ENCODE measurements at places on chromosomes 1 and 21.
A peak's percentile ranks its signal among the peaks of the same experiment; 100 is the strongest.

- no peak for DNase-seq
These were observed 21.5 kb downstream of the LRIG2 start for GRCh38 chr1:113094506-113094905.

DNA sequence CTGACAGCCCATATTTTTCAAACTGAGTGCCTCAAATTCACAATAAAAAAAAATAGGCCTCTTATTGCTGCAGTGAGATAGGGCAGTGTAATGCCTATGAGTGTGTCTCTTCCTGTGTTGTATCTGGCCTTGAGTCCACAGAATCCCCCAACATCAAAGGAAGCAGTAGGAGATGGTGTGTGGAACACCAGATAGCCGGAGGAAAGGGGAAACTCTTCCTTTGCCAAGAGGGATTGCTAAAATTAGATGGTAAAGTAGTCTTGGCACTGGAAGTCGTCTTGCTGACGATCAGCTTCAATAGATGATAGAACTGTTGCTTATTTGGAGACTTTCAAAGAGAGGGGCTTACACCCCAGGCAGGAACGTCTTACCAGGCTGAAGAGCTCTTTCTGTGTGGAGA, 51.8 kb downstream of the RUNX1 start:
- no peak for DNase-seq

- DNase-seq: no peak
These were observed 87.8 kb upstream of the S1PR1 start for GRCh38 chr1:101148980-101149379.

- no peak for DNase-seq
These were observed 224.1 kb downstream of the SLC45A1 start for GRCh38 chr1:8541961-8542521.

DNA sequence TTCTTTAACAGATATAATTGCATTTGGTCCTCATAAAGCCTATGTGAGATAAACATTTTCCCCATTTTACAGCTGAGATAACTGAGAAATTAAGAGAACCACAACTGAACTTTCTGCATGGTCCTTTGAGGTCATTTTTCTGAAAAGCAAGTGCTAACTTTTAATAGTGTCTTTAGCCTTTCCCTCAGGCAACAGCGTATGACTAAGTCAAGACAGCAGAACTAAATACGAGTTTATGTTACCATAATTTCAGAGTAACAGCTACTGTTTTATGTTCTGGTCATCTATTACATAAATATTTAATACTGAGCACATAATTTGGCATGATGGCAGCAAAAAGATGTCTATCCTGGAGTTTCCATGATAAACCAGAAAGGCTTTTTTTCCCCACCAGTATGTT, 95.6 kb downstream of the OLFML2B start:
- no peak for DNase-seq

GRCh38 chr1:229385853-229386456, 43.1 kb upstream of the CCSAP start:
- no peak for DNase-seq

GRCh38 chr1:3727825-3728776, 24.1 kb upstream of the CCDC27 start:
- no peak for DNase-seq

DNA sequence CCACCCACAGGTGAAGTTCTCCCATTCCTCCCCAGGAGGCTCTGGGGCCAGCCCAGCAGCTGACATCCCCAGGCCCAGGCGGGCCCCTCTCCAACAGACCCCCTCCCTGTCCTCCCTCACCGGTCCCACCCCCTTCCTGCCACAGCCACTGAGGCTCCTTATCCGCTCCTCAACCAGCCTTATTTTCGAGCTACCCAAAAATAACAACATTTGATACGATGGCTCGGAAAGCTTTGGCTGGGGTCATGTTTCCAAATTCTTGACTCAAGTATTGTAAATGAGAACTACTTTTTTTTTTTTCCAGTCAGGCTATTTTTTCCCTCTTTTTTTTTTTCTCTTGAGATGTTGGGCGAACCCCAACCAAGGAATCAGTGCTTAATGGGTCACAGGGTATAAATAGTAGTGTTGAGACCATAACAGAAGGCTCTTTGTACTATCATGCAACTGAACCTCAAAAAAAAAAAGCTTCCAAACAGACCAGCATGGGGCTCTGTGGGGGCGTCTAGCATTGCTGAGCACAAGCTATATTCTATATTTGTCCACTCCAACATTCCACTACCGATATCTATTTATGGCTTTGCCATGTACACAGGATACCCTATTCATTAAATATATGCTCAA, 27.2 kb downstream of the IRF2BP2 start:
- no peak for DNase-seq

DNA sequence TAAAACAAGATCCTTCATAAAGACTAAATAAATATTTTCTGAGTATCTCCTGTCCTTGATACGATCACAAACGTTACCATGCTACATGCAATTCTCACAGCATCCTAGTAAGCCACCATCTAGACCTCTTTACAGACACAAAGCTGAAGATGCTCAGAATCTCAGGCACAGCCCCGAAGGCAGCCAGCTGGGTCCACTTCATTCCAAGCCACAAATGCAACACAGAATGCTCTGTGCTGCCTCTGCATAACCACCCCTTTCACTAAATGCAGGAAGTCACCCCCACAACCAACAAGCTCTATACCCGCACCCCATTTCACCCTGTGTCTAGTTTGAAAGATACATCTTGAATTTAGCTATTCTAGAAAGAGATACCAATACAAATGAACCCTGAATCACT, 12.9 kb downstream of the RCAN1 start:
- DNase-seq: no peak

- no peak for DNase-seq
These were observed 67.0 kb downstream of the OLIG1 start for GRCh38 chr21:33136847-33137502.

- no peak for DNase-seq
These were observed 254.8 kb upstream of the DEPDC1 start for GRCh38 chr1:68751723-68752122.

DNA sequence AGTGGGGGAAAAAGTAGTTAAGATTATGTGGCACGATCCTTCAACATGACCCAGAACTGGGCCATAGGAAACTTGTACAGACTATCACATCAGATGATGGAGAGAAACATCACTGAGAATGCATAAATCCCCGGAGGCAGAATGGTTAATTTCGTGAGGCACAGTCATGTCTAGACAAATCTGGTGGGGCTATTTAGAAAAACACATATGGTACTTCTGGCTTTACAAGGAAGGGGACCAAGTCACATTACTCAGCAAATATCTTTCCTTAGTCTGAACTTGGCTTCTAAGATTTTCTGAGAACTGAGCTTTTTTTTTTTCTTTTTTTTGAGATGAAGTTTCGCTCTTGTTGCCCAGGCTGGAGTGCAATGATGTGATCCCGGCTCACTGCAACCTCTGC, 9.2 kb upstream of the UQCRHL start:
- no peak for DNase-seq

DNA sequence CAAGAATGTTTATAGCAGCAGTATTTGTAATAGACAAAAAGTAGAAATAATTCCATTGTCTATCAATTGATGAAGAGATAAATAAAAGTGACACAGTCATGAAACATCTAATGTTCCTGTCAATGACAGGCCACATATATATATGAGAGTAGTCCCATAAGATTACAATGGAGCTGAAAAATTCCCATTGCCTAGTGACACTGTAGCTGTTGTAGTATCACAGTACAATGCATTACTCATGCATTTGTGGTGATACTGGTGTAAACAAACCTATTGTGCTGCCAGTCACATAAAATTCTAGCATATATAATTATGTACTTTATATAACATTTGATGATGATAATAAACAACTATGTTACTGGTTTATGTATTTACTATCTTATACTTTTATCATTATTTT, 141.9 kb upstream of the LYPLAL1 start:
- no peak for DNase-seq

DNA sequence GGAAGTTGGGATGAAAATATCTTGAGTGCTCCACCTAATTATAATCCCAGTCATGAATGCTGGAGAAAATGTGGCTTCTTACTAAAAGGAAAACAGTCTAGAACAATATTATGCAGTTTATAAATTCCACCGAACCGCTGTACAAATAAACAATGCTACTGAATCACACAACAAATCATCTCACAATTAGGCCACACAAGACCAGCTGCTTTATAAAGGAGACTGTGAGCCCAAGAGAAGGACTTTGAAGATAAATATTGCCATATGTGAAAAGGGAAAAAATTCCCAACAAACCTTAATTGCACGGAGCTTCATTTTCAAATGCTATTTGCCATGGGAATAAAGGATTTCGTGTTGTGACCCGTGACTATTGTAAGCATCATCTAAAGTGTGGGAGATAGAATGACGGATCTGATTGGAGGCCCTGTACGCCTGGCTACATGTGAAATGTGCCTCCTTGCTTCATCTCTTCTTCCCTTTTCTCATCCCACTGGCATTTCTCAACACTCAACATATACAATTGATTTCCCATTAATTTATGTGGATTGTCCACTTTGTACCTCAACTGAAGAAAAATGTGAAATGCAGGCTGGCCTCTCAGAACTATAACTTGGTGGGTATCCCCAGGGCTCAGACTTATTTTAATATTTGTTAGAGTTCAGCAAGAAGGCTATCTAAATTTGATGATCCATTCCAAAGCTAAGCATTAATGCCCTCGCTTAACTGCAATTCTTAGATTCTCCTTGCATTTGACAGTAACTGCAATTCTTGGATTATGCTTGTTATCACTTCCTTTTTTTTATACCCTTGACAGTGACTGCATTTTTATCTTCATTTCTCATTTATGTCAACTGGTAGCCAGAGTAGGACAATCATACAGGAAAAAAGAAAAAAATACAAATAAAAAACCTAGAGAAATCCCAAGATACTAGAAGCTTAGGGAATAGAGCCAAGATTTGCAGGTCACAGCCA, 122.3 kb downstream of the TGFB2 start:
- DNase-seq: peak; percentile 77

GRCh38 chr1:66243548-66244130, 290.3 kb upstream of the SGIP1 start:
- no peak for DNase-seq

DNA sequence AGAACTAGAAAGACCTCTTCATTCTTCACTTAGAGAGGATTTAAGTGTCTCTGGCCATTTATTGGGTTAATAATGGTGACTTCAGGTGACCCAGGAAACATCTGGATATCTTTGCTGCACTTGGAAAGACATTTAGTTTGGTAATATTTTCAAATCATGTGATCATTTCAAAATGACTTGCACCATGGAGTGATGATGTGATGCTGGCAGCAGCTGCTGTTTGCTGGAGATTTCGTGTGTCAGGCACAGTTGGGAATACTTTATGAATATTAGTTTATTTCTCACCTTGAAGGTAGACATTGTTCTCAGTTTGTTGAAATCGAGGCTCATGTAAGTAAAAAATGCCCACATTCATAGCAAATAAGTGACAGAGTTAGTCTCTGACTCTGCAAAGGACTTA, 236.0 kb downstream of the DISC1 start:
- no peak for DNase-seq

GRCh38 chr1:107976431-107976830, 11.5 kb upstream of the VAV3 start:
- DNase-seq: no peak

- peak; percentile 8 for DNase-seq
These were observed 1.3 kb upstream of the DUSP23 start for GRCh38 chr1:159779403-159779851.

GRCh38 chr1:53585129-53585528, 125.9 kb downstream of the DMRTB1 start:
- DNase-seq: no peak

GRCh38 chr1:58884706-58885661, 101.1 kb upstream of the JUN start:
- no peak for DNase-seq

DNA sequence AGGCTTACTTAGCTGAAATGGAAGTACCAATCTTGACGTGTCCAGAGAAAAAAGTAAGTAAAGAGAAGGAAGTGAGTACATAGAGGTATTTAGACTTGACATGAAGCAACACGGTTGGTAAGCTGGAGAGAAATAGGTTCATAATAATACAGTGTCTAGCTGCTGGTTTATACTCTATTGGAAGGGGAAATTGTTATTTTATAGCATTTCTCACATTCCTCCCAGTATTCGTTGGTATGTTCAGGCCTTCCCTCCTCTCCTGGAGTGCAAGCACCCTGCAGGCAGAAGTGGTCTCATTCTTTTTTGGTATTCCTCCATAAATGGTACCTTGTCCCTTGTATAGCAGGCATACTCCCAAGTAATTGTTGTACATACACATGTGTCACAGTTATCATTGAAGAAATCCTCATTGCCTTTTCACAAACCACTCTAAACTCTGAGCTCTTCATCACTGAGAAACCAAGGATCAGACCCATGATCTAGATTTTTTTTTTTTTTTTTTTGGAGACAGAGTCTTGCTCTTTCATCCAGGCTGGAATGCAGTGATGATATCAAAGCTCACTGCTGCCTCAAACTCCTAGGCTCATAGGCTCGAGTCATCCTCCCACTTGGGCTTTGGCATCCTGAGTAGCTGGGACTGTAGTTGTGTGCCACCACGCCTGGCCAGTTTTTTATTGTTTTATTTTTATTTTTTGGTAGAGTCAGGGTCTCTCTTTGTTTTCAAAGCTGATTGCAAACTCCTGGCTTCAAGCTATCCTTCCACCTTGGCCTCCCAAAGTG, 9.8 kb upstream of the IPO9 start:
- no peak for DNase-seq

GRCh38 chr21:29230551-29231261, 68.0 kb upstream of the BACH1 start:
- DNase-seq: no peak

DNA sequence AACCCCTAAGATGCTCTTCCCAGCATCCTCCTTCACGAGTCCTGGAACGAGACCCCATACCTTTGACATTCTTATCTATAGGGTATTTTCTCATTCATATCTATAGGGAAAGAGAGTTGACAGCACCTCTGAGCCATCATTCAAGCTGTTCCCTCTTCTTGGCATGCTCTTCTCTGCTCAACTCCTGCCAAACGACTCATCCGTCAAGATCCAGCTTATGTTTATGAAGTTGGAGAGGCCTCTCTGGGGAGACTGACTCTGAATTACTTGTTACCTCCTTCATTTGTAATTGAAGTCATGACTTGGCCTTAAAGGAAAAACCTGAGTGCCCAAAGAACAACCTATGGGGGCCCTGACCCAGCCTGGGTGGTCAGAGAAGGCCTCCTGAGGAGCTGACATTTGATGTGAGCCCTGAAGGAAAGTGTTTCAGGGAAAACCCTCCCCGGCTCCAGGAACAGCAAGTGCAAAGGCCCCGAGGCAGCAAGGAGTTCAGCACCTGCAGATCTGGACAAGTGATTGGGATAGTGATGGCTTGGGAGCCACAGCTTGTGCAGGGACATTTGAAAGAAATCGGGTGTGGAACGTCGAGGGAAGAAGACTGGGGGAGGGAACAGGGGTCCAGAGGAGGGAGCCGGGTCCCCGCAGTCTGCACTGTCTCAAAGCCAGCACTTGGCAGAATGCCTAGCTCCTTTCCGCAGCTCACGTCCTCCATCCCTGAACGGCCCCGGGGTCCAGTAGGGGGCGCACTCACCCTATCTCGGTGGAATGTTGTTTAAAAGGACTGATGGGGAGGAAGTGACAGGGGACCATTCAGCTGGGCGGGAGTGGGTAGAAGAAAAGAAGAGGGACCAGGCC, 14.0 kb upstream of the CDA start:
- peak; percentile 41 for DNase-seq

- no peak for DNase-seq
These were observed 35.7 kb upstream of the CNN3 start for GRCh38 chr1:94962409-94963265.

GRCh38 chr1:197614916-197615692, 160.2 kb downstream of the DENND1B start:
- DNase-seq: peak; percentile 11

- DNase-seq: peak; percentile 6
These were observed 255.9 kb downstream of the FAF1 start for GRCh38 chr1:50704126-50704525.

- DNase-seq: no peak
These were observed 24.0 kb upstream of the CASZ1 start for GRCh38 chr1:10820422-10820821.
